Activated CD8-positive, alpha-beta memory T cell treated with anti-CD3 and anti-CD28 coated beads, Interleukin-2, amount 10 ng/mL, durations not matched to agents 7 days and 5 days (primary cell): ENCODE measurements at places on chromosomes 3 and 15.

GRCh38 chr3:151971814-151972579 lies 98.6 kb downstream of the SUCNR1 start:
- no peak for DNase-seq

- no peak for DNase-seq
These were observed 11.3 kb downstream of the P3H2 start for GRCh38 chr3:190109441-190109840.

DNA sequence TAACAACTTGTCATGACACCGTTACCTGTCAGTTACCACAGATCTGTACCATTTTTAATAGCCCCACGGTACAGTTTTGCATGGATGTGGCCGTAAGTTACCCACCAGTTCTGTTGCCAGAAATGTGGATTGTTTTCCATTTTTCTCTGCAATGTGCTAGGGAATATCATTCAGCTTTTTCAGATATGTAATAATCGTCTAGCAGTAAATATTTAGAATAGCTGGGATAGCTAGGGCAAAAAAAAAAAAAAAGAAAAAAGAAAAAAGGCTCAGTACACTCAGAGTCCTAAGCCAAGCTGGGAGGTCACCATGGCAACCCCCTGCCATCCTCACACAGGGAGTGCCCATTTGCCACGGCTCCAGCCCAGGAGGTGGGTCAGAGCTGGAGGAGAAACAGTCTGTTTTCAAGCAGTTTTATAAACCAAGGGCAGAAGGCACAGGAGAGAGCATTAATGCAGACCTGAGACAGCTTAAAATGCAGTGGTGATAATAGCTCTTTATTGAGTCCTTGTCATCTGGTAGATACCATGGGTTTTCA lies 25.2 kb downstream of the PAQR5 start:
- no peak for DNase-seq

GRCh38 chr3:27792869-27793268 lies 70.7 kb upstream of the EOMES start:
- DNase-seq: no peak

DNA sequence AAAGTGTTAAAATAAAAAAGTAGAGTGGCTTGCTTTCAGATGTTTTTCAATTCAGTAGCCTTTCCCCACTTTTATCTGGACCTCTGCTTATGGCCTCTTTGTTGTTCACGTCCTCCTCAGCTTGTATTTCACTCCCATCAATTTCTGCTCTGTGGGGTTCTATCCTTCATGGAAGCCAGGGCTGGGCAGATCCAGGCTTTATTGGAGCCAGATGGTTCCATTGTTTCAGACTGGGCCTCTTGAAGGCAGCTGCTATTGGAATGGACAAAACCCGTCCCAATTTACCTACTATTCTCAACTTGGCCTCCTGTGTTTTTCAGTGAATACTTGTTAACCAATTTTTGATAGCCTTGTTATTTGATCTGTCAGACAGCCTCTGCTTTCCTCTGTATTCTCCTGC lies 10.9 kb upstream of the AADACL2 start:
- no peak for DNase-seq

DNA sequence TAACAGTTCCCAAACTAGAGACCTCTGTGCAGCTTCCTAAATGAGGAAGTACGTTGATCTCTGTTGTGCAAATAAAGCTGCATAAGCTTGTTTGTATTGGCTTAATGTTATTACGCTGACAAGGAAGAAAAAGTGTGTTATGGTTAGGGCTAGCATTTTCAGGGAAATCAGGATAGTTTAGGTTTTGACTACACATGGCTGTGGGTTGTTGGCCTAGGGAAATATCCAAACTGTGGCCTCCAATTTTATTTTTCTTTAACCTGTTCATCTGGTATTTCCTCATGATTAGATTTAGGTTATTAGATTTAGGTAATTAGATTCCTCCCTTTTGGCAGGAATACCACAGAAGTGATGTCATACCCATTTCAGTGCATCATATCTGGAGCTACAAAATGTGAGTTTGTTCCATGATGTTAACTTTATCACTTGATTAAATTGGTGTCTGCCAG lies 8.7 kb upstream of the MCCC1 start:
- DNase-seq: no peak

DNA sequence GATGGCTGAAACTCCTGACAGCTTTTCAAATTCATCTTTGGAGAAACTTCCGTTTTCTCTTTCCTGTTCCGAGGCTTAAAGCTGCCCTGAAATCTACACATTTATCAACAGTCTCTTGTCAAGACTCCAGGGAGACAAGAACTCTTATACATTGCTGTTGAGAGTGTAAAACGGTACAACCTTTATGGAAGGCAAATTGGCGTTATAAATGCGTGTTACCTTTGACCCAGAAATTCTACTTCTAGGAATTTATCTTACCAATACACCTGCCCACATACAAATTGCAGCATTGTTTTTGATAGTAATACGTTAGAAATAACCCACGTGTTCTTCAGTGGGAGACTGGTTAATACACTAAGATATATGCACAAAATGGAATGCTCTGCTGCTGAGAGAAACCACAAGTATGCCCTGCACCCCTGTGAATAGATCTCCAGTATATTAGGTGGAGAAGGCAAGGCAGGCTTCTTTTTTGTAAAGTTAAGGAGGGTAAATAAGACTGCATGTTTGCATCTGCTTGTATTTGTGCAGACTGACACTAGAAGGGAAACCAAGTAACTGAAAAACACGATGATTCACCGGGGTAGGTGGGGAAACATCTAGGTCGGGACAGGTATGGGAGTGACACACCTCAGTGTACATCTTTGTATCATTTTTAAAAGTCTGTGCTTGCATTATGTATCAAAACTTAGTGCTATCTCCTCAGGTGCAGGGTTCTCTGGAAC lies 97.5 kb downstream of the IGF1R start:
- no peak for DNase-seq
